CD8-positive, alpha-beta memory T cell (primary cell): ENCODE measurements at places on chromosomes 3 and 15. TPM values are rescaled to one million over a fixed set of nuclear protein-coding genes. Genes with fewer than 3 reads are reported as not detected.

Gene SQOR
- polyA plus RNA-seq: 105 TPM

Gene RPL39L
- 10.3 TPM for polyA plus RNA-seq

Gene GOLGA6D
- not detected for polyA plus RNA-seq

Gene SLC27A2
- polyA plus RNA-seq: 3.0 TPM

Gene HYAL2
- 10.8 TPM for polyA plus RNA-seq

Gene ENTPD3
- not detected for polyA plus RNA-seq
